ENCODE measurements at places on chromosomes 6 and 20.

DNA sequence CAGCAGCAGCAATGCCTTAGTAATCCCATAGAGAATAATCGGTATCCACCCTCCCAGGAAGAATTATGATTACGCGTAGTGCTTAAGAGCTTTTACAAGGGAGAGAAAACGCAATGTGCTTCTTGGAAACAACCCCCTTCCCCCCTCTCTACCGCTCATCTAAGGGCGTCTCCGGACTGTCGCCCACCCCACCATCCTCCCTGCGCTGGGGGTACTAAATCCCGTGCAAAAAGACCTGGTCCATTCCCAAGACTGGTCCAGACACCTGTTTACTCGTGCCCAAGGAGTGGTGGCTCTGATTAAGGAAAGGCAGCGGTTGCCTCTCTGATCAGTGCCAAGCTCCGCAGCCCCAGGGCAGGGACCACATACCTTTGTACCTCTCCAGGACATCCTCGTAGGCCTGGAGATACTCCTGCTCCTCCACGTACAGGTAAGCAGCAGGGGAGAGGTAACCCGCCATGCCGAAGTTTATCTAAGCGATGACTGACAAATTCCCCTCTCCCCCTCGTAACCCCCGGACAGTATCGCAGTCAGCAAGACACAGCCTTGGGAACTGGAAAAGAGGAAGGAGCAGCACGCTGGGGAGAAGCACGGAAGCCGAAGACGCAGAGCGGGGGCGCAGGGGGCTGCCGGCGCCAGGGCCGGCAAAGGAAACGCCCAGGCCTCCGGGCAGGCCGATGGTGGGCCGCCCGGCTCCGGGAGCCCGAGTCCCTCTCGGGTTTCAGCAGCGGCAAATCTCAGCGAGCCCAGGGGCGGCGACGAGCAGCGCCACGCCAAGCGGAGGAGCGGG, 112.0 kb upstream of the BEND6 start:
- DNase-seq: no peak

- no peak for DNase-seq
Observed at GRCh38 chr20:49712646-49712995, 1.1 kb downstream of the B4GALT5 start.

GRCh38 chr20:38799203-38799602, 6.3 kb upstream of the PPP1R16B start:
- no peak for DNase-seq

GRCh38 chr6:99736302-99736701, 129.7 kb downstream of the PRDM13 start:
- DNase-seq: no peak

DNA sequence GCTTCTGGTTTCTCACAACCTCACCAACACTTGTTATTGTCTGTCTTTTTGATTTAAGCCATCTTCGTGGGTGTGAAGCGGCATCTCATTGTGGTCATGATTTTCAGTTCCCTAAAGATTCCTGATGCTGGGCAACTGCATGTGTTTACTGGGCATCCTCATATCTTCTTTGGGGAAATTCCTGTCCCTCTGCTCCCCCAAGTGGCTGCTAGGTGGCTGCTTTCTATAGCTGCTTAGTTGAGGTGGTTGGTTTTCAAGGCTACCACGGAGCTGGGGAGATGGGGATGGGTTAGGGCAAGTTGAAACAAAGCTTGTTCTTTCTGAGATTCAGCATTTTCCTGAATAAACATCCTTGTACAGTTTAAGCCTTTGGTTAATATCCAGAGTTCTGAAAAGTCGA, 403.9 kb upstream of the SULF2 start:
- no peak for DNase-seq

GRCh38 chr20:3935295-3935955, 46.2 kb downstream of the PANK2 start:
- DNase-seq: no peak

DNA sequence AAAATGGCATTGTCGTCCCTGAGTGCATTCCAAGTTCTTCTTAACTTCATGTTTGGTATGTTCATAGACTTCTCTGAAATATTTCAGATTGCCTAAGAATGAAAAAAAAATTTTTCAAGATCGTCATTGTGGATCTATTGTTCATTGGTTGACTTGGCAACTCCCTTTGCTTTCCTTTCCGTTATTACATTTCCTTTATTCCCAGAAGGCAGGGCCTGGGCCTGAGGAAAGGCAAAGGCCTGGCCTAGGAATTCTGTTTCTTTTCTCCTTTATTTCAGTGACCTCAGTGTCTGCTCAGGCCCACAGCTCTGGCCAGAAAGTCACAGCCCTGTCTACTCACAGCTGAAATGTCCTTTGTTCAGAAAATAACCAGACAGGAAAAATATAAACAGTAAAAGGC, 401.6 kb upstream of the PLCB4 start:
- no peak for DNase-seq

DNA sequence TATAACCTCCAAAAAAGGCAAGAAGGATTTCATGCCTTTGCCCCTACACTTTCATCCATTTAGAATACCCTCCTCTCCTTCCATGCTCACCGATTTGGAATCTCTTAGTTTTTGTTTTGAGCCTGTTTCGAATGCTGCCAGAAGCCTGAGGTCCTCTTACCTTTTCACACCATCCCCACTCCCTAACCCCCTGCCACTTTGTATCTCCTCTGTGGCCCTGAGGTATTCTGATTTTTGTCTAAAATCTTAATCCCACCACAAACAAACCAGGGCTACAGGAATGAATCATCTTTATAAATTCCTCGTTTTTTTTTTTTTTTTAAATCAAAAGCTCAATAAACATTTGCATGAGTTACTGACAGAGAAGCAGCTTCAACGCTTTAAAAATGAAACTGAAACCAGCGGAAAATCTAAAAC, 1.6 kb upstream of the RPS12 start:
- DNase-seq: no peak
